ENCODE measurements at places on chromosomes 2 and 18. TPM values are rescaled to one million over a fixed set of nuclear protein-coding genes. Genes with fewer than 3 reads are reported as not detected.
A peak's percentile ranks its signal among the peaks of the same experiment; 100 is the strongest.

DNA sequence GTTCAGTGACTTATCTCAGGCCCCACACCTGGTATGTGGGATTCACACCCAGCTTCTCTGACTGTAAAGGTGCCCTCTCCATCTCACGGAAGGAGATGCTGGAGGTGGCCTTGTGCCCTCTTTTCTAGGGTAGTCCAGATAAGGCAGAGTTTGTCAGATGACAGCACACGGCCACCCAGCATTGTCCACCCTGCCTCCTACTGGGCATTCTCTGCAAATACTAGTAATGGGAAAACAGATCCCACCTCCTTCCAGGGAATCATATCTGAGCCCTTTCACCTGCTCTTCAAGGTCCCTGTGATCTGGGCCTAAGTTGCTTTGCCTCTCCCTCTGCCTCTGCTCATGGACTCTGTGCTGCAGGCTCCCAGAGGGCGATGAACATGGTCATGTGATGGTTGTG, 214.7 kb downstream of the CLIP4 start:
- DNase-seq = no peak

- DNase-seq = no peak
Observed at GRCh38 chr2:153387203-153387602, 91.4 kb downstream of the RPRM start.

GRCh38 chr2:159144776-159145614, 141.5 kb downstream of the WDSUB1 start:
- no peak for DNase-seq

GRCh38 chr2:197011801-197012641, 85.5 kb upstream of the PGAP1 start:
- DNase-seq = peak; percentile 23

DNA sequence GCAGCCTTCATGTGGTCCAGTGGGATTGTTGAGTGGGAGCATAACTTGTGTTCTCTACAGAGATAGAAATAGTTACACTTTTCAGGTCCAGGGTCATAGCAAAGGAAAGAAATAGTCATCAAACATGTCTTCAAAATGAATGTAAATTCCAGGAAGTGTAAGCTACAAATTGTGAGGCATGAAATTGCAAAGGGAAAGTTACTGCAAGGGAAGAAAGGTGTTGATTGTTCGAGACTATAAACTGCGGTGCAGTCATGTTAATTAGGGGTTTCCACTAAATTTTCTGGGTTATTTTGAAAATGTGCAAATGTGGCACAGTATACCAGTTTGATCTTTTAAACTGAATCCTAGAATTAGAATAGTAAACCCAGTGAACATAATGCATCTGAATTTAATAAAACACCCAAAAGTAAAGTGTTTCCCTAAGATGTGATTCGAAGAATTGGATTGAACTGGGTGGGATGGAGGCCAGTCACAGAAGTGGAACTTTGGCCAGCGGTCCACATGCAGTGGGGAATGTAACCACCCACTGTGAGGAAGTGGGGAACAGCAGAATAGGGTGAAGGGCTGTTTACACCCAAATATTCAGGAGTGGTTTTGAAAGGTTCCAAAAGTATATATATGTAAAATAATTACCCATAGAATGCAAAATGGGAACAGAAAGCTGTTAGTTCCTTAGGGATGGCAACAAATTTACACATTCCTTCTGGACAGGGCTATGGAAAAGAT, 126.5 kb upstream of the CCDC68 start:
- no peak for DNase-seq

GRCh38 chr2:168655207-168655606, 147.2 kb upstream of the NOSTRIN start:
- DNase-seq = no peak

- DNase-seq = no peak
Observed at GRCh38 chr2:10413991-10414451, 34.1 kb downstream of the ODC1 start.

DNA sequence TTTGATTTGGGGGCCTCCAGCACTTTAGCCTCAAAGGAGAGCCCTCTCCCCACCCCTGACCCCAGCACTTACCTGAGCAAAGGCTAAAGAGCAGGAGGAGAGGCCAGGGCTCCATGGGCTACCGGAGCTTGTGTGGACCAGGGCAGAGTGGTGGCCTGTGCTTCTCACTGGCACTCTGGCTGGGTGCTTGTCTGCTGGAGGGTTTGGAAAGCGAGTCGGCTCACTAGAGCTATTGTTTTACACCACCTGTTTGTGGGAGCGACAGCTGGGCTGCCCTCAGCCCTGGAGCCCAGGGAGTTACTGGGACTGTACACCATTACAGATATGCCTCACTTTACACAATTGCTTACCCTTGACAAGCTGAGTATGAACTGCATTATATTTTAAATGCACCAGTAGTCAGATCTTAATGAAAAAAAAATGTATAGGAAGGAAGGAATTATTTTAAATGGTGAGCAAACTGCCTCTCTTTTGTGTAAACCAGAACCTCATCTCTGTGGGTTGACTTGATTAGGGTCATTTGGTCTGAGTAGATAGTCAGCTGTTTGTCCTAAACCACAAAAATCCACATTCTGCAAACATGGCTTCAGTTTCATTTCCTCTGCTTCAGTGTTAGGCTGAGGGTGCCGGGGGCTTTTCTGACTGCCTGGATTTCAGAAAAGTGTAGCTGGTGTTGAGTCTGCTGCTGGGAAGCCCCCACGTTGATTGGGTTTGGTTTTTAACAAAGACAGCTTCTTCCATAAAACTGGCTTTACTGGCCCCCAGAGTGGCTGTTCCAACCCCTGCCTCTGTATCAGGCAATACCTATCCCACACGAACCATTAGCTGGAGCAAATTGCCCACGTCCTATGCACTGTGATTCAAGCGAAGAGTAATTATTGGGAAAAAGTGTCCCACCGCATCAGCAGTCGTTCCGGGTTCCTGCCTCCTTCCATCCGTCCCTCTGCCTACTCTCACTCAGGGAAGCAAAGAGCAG, at the start of gene CHRNA1:
TSS of gene CHRNA1 (minus strand) at position 193 of the 976 bp plus-strand sequence. CDS start at position 115, 78 bp downstream.
- no peak for DNase-seq

DNA sequence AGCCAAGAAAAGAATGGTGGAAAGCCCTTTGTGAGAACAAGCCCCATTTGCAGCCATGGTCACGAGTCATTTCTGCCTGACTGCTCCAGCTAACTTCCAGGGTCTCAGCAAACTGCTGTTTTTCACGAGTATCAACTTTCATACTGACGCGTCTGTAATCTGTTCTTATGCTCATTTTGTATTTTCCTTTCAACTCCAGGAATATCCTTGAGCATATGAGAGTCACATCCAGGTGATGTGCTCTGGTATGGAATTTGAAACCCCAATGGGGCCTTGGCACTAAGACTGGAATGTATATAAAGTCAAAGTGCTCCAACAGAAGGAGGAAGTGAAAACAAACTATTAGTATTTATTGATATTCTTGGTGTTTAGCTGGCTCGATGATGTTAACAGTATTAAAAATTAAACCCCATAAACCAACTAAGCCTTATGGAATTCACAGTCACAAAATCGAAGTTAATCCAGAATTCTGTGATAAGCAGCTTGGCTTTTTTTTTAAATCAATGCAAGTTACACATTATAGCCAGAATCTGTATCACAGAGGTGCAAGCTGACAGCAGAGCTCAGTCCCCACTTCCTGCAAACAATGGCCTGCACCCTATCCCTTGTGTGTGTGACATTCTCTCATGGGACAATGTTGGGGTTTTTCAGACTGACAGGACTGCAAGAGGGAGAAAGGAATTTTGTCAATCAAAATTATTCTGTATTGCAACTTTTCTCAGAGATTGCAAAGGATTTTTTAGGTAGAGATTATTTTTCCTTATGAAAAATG, 26.1 kb downstream of the SLC14A1 start:
- DNase-seq = no peak

DNA sequence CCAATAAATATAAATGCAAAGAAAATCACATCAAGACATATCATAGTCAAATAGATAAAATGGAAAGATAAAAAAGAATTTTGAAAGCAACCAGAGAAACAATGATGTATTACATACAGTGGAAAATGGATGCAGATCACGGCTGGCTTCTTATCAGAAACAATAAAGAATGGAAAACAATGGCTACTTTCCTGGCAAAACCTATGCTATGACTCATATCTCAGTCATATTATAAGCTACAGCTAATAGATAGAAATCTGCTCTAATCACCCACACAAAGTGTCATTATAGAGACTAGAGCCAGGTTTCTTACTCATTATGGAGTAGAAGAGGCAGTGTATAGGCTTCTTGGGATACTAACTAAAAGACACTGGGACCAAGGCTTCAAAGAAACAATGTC, 93.5 kb upstream of the TACR1 start:
- DNase-seq = no peak

GRCh38 chr2:228372212-228372611, 190.7 kb upstream of the SPHKAP start:
- no peak for DNase-seq

DNA sequence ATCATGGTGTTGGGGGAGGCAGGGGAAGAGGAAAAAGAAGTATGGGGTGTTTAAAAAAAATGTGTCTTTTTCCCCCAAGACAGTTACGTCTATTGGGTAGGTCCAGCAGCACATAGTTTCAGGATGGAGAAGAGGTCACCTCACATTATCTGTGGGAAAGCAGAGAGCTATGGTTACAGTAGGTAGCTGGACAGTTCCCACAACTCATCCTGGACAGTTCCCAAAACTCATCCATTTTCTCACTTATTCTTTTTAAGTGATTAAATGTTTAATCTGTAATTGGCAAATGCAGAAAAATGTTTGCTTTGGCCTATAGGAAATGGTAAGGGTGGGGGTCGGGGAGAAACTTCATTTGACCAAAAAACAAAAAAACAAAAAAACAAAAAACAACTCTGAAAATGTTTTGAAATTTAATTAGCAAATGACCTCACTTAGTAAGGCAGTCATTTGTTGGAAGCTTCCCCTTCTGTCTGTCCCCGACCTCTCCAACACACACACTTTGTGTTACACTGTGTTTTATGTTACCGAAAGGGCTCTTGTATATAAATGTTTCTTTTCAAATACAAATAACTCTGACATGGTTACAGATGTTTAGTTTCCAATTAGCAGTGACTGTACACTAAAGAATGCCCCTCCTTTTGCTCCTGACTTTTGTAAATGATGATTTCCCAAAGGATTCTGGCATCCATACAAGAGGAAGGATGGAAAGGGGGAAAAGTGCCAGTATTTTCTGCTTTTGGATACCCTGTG, 173.3 kb upstream of the ZFP36L2 start:
- no peak for DNase-seq

- no peak for DNase-seq
Observed at GRCh38 chr18:8084160-8084559, 517.0 kb downstream of the PTPRM start.

The LAMA1 gene
- 0.88 TPM for total RNA-seq

The ICOS gene
- not detected for total RNA-seq

The STPG4 gene
- not detected for total RNA-seq

The SRD5A2 gene
- total RNA-seq = 4.1 TPM

The MEP1B gene
- total RNA-seq = not detected

The CPO gene
- total RNA-seq = not detected
